ENCODE measurements at places on chromosomes 2 and 18.
A peak's percentile ranks its signal among the peaks of the same experiment; 100 is the strongest.

GRCh38 chr2:128660836-128661235 is 342.2 kb upstream of the HS6ST1 start:
- DNase-seq, result no peak

DNA sequence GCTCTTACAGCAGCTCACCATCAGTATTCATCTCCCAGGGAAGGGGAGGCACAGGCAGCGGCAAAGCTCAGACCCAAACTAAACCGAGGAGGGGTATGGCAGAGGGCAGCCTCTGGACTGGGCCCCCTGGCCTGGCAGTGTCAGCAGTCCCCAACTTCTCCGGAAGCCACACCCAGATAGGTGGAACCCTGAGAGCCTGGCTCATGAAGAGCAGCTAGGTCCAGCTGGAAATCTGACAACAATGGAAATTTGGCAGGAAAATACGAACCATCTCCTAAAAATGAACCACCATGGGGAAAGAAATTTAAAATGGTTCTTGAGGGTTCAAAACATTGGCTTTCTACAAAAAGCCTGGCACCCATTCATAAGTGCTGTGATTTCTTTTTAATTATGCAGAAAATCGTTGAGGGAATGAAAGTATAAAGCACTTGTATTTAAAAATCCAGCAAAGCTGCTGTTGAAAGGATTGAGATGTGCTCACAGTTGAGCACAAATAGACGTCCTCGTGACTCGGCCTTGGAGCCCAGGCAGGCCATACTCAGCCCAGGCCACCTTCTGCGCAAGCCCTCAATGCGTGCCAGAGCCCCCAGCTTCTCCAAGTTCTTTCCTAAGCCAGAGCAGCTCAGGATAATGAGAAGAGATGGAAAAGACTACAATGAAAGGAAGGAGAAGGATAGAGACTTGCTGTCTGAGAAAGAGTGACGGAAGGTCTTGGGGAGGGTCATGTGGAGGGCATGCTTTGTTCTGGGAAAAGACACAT is 93.0 kb downstream of the COL6A3 start:
- DNase-seq, result no peak

DNA sequence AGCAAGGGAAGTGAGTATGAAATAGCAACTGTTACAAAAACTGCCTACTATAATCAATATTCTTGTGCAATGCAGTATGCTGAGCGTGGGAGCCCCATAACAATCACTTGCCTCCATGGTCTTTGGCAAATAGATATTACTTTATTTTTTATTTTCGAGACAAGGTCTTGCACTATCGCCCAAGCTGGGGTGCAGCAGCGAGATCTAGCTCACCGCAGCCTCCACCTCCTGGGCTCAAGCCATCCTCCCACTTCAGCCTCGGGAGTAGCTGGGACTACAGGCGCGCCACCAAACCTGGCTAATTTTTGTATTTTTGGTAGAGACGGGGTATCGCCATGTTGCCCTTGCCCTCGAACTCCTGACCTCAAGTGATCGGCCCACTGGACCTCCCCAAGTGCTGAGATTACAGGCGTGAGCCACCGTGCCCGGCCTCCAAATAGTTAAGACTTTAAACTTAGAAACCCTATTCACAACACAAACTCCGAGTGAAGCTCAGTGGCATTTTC is 1.2 kb upstream of the CCNT2 start:
- DNase-seq, result no peak

GRCh38 chr2:229783108-229783721 is 68.9 kb upstream of the DNER start:
- no peak for DNase-seq

GRCh38 chr2:230512955-230513748 is 97.2 kb downstream of the SP100 start:
- no peak for DNase-seq

- no peak for DNase-seq
These were observed 1288.6 kb upstream of the CDH2 start for GRCh38 chr18:29465526-29465925.

GRCh38 chr2:18381386-18381785 is 179.1 kb downstream of the RDH14 start:
- DNase-seq, result no peak

DNA sequence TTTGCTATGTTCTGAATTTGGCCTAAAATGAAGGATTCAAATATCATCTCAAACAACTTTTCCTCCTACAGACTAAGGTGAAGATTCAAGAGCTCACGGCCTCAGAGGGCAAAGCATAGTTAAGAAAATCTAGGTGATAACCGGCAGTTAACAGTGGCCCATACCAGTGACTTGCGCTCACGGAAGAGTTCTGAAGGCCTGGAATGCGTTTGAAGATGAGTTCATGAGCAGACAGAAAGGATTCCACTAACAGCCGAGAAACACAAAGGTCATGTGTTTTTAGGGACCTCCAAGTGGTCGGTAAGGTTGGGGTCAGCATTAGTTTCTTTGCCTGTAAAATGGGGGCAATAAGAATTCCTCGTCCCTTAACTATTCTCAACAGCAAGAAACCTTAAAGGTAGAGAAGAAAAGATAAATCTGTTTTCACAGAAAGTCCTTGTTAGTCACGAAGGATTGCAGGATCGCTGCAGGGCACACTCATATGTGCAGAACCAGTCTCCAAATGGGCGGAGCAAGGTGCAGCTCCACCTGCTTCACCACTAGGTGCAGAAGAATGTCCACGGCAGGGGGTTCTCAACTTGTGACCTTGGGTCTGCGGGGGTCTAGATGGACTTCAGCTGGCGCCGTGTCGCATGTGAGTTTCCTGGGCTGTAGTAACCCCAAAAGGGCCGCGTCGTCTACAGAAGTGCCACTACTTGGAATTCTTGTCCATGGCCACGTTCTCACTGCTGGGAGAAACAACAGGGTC is 708 bp upstream of the RPIA start:
- peak; percentile 36 for DNase-seq

GRCh38 chr2:30465171-30465545 is 18.1 kb downstream of the LCLAT1 start:
- no peak for DNase-seq

GRCh38 chr2:201254081-201254730 is 6.1 kb upstream of the CASP8 start:
- peak; percentile 53 for DNase-seq

- no peak for DNase-seq
These were observed 123.7 kb upstream of the SP3 start for GRCh38 chr2:174088706-174089460.

- DNase-seq, result peak; percentile 86
These were observed 391.9 kb upstream of the RAB6C start for GRCh38 chr2:129587426-129588064.

GRCh38 chr2:103132536-103133217 is 370.8 kb downstream of the TMEM182 start:
- DNase-seq, result no peak

GRCh38 chr18:69622961-69623360 is 222.3 kb downstream of the DOK6 start:
- DNase-seq, result no peak

DNA sequence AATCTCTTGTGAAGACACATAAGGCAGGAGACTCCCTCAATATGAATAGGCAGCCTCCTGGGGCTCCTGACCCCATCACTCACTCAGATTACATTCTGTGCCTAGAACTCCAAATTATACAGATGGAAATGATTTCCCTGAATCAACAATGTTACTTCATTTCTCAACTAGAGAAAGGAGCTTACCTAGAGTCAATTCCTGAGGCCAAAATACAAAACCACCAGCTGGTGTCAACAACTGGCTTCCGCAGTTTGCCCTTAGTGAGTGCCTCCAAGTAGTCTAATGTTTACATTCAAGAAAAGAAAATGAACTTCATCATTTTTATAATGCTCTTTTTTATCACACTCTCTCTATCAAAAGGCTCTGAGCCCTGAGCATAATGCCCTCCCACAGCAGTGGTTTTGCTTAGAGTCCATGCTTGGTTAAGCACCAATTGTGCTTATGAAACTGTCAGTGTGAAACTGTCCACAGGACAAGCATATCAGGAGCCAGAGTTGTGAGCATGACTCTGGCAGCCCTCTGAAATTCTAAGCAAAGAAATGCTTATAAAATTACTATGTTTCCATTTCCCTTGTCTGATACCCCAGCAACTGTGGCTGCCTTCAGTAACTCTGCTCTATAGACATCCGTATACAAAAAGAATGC is 305.7 kb upstream of the PKDCC start:
- no peak for DNase-seq

- no peak for DNase-seq
These were observed 153.5 kb downstream of the ICOS start for GRCh38 chr2:204090021-204090420.

DNA sequence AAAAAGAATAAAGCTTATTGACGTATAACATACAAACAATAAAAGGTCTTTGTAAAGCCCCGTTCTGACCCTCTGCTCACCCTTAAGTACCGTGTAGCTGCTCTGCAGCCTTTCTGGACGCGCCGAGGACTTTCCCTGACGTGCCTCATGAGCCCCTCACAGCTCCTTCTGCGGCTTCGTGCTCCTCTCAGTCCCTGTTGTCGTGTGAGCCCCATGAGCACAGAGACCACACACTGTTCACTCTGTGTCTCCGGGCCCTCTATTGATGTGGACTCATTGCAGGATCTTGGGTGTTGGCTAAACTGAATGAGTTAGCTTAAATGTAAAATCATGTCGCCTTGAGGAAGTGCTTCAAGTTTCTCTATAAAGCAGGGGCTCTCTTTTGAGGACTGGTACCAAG is 43.6 kb upstream of the INHBB start:
- DNase-seq, result no peak

GRCh38 chr18:79629249-79629558 is 50.4 kb upstream of the CTDP1 start:
- DNase-seq, result no peak

DNA sequence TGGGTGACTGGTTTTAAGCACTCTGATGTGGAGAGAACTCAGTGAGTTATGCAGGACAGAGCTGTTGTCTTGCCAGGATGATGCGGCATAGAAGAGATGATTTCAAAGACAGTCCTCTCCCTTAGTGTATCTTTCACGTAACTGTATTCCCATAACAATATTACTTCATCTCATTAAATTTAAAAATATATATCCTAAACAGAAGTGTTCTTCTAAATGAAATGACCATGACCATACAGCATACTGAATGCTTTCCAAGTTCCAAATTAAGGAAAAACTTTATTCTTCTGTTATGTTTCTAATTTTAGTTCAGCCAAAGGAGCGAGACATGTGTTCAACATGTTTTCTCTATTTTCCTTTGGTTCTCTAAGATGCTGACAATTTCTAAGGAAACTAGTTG is 600.1 kb upstream of the FSHR start:
- no peak for DNase-seq

DNA sequence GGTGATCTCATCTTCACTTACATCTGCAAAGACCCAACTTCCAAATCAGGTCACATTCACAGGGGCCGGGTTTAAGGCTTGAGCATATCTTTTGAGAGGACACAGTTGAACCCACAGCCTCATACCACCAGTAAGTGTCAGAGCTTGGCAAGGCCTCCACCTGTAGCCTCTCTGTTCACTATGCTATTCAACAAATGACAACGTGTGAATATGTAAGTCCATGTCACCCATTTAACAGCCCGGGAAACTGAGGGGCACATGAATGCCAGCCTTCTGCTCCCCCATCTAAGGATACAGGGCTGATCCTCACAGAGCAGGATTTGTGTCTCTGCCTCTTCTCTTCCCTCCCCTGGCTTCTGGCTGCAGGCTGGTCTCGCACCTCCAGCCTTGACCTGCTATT is 3.5 kb upstream of the KCNF1 start:
- DNase-seq, result no peak

GRCh38 chr2:239021651-239022436 is 174.0 kb downstream of the TWIST2 start:
- DNase-seq, result no peak

DNA sequence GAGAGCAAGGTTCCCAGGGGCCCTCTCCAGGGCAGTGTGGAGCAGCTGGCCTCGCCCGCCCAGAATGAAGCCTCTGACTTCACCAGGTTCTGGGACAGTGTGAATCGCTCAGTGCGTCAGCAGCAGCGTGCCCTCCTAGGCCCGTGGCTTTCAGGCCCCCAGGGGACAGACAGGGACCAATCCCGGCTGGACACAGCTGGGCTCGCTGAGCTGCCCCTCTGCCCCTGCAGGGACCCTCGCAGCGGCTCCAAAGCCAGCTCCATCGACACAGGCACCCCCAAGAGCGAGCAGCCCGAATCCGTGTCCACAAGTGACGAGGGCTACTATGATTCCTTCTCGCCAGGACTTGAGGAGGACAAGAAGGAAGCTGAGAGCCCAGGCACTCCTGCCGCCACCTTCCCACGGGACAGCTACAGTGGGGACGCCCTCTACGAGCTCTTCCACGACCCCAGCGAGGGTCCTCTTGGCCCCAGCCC is 7.6 kb downstream of the AMER3 start:
- no peak for DNase-seq

- no peak for DNase-seq
These were observed 64.4 kb downstream of the GREB1 start for GRCh38 chr2:11598228-11598731.

DNA sequence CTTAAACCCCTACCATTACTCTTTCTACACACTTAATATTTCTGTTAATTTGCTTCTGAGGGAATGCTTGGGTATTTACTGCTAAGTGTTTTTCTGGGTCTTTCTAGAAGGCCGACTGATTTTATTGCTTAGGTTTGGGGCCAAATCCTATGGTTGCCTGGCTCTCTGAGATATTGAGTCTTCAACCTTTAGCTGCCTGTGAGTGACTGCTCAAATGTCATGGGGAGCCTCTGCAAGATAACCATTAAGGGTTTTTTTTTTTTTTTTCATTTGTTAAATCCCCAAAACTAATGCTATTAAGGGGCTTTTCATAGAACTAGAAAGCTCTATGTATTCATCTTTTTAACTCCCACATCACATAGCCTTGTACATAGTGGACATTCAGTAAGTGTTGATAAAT is 5.0 kb downstream of the OSBPL6 start:
- no peak for DNase-seq

DNA sequence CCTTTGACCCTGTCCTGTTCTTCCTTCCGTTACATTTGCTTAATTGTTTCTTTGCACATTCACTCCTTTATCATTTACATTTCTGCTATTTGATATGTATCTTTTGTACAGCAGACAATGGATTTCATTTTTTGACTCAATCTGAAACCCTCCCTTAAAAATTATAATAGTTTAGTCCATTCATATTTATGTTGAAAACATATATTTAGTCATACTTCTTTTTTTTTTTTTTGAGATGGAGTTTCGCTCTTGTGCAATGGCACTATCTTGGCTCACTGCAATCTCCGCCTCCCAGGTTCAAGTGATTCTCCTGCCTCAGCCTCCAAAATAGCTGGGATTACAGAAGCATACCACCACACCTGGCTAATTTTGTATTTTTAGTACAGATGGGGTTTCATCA is 95.3 kb upstream of the TGFA start:
- no peak for DNase-seq

- no peak for DNase-seq
These were observed 45.3 kb downstream of the HADHB start for GRCh38 chr2:26290001-26290400.

- no peak for DNase-seq
These were observed 41.3 kb downstream of the PARD3B start for GRCh38 chr2:204586444-204587180.

DNA sequence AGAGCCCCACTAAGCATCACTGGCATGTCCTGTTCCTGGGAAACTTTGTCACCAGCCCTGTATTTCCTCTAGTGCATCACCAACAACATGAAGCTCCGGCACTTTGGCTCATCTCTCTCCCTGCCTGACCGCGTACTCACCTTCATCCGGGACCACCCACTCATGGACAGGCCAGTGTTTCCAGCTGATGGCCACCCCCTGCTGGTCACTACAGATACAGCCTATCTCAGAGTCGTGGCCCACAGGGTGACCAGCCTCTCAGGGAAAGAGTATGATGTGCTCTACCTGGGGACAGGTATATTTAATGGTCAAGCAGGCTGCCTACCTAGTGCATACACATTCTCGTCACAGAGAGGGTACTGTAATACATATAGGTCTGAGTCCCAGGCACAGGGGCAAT is 21.0 kb downstream of the SEMA4F start:
- peak; percentile 48 for DNase-seq

GRCh38 chr2:236217926-236218325 is 46.3 kb downstream of the ASB18 start:
- no peak for DNase-seq

Measured in iPS-NIHi11 (cell line).